HepG2 (cell line): ENCODE measurements at places on chromosomes 3 and 15. TPM values are rescaled to one million over a fixed set of nuclear protein-coding genes. Genes with fewer than 3 reads are reported as not detected.

DNA sequence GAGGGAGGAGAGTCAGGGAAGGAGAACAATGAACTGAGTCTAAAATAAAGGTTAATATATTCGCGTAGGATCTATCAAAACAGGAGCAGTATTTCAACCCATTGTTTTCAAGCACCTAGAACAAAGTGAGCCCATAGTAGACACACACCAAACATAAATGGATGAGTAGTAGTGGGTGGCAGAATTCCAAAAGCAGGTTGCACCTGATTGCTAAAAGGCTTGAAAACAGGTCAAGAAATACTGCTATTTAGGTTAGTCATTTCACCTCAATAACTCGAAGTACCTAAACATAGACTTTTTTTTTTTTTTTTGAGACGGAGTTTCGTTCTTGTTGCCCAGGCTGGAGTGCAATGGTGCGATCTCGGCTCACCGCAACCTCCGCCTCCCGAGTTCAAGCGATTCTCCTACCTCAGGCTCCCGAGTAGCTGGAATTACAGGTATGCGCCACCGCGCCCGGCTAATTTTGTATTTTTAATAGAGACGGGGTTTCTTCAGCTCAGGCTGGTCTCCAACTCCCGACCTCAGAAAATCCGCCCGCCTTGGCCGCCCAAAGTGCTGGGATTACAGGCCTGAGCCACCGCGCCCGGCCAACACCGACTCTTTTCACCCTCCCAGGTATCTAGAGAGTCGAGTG is 855 bp upstream of the ABHD5 start:
- no peak for DNase-seq

DNA sequence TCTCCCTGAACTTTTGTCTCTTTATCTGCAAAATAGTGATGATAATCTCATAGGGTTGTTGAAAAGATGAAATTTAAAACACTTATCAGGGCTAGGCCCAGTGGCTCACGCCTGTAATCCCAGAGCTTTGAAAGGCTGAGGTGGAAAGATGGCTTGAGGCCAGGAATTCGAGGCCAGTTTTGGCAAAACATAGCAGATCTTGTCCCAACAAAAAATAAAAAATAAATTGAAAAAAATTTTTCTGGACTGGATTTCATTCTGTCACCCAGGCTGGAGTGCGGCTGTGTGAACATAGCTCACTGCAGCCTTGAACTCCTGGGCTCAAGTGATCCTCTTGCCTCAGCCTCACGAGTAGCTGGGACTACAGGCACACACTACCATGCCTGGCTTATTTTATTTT is 29.6 kb downstream of the LMLN start:
- DNase-seq: no peak

GRCh38 chr3:179026636-179027035 is 45.0 kb downstream of the ZMAT3 start:
- DNase-seq: no peak

Gene CACNA2D3
- 0.01 TPM in 1 of 2 replicates, not detected in the other for polyA plus RNA-seq

- DNase-seq: peak; percentile 35
Measured at GRCh38 chr15:42845581-42845980, 75.0 kb downstream of the TTBK2 start.

DNA sequence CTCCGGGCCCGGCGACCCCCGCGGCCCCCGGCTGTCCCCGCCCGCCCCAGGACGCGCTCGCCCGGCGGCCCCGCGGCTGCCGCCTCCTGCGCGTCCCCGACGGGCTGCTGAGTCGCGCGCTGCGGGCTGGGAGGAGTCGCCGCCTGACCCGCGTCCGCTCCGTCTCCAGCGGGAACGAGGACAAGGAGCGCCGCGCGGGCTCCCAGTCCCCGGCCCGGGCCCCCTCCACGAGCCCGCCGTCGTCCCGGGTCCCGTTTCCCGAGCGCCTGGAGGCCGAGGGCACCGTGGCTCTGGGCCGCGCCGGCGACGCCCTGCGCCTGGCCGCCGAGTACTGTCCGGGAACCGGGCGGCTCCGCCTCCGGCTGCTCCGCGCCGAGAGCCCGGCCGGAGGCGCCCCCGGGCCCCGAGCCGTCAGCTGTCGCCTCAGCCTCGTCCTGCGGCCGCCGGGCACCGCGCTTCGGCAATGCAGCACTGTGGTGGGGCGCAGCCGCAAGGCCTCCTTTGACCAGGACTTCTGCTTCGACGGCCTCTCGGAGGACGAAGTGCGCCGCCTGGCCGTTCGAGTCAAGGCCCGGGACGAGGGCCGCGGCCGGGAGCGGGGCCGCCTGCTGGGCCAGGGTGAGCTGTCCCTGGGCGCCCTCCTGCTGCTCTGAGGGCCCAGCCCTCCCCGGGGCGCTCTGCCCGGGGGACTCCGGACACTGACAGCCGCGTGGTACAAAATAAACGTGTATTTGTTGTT is 1.5 kb downstream of the C2CD4A start:
- peak; percentile 25 for DNase-seq

- no peak for DNase-seq
Measured at GRCh38 chr3:177889161-177889560, 647.1 kb upstream of the KCNMB2 start.

Gene LCTL
- 0.54 and 0.96 TPM in 2 replicates for polyA plus RNA-seq

DNA sequence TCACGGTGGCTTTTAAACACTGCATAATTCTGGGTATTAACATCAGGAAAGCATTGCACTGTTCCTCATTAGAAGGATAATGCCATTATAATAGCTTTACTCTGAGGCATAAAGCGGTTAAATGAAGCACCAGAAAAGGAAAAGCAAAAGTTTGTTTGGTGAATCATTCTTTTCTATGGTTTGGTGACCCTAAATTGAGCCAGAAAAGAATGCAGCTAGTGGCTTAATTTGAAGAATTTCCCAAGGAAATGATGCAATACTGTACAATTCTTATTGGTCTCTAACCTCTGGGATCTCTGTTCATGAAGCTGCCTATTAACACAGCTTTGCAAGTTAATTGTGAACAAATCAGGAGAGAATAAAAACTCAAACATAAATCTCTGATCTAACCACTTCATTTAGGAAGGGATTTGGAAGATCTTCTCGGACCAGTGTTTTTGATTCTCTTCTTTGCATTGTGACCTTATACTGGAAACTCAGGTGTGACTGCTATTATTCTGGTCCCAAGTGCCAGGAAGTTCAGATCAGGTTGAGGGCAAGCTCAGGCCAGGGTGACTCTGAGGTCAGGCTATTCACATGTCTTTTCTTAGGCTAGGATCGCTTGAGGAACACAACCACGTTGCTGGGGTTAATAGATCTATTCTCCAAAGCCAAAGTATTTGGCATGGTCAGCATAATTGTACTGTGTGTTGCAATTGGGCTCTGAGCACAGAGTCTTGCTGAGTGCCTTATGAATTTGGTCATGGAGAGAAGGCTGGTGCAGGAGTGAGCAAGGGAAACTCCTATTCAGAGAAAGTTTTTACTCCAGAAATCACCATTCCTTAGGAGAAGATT is 11.3 kb upstream of the DLG1 start:
- no peak for DNase-seq

- DNase-seq: no peak
Measured at GRCh38 chr3:2001306-2002108, 97.2 kb upstream of the CNTN4 start.

- no peak for DNase-seq
Measured at GRCh38 chr3:31659246-31659645, 126.5 kb downstream of the STT3B start.

DNA sequence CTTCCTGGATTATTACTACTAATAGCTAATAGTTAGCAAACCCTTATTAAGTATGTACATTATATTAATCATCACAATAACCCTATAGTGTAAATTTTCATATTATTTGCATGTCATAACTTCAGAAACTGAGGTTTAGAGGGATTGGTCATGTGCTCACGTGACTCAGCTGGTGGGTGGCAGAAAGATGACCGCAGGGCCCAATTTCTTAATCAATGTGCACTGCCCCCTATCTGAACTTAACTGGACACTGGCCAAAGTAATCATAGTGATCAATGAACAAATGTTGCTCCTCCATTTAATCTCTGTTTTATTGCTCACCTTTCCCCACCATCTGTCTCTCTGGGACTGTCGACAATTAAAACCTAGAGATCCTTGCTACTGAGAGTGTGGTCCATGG is 52.2 kb downstream of the PLD1 start:
- no peak for DNase-seq

Gene ECE2
- polyA plus RNA-seq: 0.03 TPM in 1 of 2 replicates, not detected in the other

Gene ANKDD1A
- polyA plus RNA-seq: 0.17 and 0.48 TPM in 2 replicates

Gene DNAH12
- 0.08 and 0.11 TPM in 2 replicates for polyA plus RNA-seq

DNA sequence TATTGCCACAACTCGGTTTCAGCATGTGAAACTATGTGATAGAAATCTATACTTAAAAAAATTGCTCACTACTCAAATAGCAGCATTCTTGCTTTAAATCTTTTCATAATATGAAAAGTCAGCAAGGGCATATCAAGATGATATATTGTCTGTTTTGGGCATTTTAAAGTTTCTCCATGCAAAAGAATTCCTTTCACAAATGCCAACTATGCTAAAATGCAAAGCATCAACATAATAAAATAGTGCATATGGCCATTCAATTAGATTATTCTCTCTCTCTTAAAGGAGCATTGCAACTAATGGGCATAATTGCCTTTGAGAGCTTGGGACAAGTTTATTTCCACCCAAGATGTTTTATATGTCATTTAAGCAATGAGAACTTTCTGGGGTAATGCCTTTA is 475.1 kb downstream of the ZPLD1 start:
- no peak for DNase-seq

Gene ASB14
- not detected in 2 replicates for polyA plus RNA-seq

- no peak for DNase-seq
Measured at GRCh38 chr3:15628967-15629366, 27.4 kb downstream of the BTD start.

- DNase-seq: no peak
Measured at GRCh38 chr3:62562017-62562416, 188.7 kb upstream of the FEZF2 start.
